Activated CD8-positive, alpha-beta memory T cell treated with anti-CD3 and anti-CD28 coated beads for 4 hours (primary cell): ENCODE measurements at places on chromosomes 1 and 21.

DNA sequence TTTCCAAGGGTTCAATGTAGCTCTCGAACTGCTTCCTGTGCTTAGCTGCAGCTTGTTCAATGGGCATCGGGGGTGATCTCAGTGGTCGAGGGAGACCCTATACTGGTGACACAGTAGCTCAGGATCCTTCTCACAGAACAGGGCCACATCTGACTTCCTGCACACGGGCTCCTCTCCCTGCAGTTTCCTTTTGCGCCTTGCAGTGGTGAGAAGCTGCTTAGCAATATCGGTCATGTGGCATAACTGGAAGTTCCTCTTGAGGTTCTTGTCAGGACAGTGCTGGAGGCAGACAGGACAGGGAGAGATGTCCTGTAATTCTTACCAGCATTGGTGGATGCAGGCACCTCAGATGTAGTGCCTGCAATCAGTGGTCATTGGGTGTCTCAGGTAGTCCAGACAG is 140.5 kb upstream of the MAP1LC3C start:
- DNase-seq: no peak

GRCh38 chr1:192584866-192585265 is 9.3 kb downstream of the RGS1 start:
- no peak for DNase-seq

GRCh38 chr21:43926196-43926595 is 61.2 kb downstream of the AGPAT3 start:
- no peak for DNase-seq

DNA sequence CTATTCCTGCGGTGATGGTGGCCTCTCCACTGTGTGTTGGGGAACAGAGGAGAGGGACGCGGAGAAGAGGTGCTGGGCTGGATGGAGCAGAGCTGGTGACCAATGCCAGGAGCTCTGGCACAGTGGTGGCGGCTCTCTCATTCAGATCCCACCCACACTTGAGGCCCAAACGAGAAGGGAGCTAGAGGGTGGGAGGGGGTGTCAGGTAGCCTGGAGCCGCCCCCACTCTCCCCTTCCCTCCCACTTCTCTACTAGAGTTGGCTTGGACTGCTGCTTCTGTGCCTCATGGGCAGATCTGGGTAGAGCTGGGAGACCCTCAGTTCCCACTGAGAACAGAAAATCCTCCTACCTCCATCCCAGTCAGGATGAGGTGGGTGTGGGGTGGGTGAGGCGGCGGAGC is 3.5 kb downstream of the TTC39A start:
- no peak for DNase-seq

DNA sequence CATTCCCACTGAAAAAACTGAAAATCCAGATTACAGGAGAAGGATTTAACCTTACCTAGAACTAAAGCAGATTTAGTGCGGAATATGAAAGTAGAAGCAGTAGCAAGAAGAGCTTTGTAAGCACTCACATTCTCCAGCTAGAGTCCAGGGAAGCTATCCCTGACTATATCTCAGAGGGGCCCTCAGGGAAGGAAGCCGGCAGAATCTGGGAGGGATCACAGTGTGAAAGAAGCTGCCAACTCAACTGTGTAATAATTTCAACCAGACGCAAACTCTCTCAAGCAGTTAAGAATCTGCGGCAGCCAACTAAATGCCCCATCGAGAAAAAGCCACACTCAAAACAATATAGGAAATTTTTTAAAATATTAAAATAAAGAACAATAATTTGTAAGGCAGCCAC is 163.8 kb downstream of the EIF4G3 start:
- no peak for DNase-seq

- DNase-seq: no peak
Observed at GRCh38 chr1:220786057-220786336, 716 bp upstream of the MTARC1 start.

DNA sequence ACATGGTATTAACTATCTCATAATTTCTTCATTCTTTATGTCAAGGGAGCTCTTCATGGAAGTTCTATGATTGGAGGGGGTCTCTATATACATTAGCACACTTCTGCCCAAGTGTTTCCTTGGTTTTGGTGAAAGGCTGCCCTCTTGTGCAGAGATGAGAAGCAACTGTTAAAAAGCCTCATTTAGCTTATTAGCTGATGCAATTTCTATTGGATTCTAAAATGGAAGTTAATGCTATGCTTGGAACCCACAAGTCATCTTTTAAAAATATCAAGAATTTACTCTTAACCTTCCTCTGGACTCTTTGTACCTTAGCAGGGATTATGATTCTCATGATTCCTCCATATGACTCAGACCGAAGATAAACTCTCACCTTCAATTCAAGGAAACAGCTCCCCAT is 328.9 kb downstream of the PTBP2 start:
- no peak for DNase-seq

GRCh38 chr1:165207853-165208515 is 148.5 kb downstream of the LMX1A start:
- DNase-seq: no peak

GRCh38 chr21:33978585-33978984 is 63.0 kb upstream of the ATP5PO start:
- no peak for DNase-seq

GRCh38 chr1:247529771-247530355 is 6.4 kb downstream of the OR2C3 start:
- no peak for DNase-seq

DNA sequence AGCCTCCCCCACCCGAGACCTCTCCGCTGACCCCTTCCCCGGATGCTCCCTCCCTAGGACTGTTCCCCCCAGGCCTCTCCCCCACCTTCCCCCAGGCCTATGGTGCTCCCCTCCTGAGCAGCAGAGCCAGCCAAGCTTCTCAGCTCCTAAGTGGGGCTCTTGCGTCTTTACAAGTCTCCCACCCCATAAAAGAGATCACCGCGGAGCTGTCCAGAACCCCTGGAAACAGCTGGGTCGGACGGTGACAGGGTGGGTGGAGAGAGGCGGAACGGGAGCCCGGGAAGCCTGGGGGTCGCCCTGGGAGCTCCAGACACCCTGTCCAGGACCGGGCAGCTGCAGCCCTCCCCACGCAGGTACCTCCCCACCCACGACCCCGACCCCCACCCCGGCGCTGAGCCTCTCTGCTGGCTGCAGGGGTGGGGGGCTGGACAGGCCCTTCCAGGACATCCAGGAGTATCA is 61.2 kb downstream of the WNT9A start:
- DNase-seq: no peak

- DNase-seq: no peak
Observed at GRCh38 chr1:15764269-15764764, 5.7 kb downstream of the FBLIM1 start.

DNA sequence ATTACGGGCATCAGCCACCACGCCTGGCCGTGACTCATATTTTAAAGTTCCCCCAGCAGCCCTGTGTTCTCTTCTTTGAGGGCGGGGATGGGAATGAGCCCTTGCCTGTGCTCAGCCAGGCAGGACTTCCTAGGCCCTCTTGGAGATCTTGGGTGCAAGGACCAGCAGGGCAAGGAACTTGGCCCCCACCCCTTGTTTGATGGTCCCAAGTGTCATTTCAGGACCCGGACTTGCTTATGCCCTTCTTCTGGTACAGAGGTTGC is 9.3 kb downstream of the RASSF5 start:
- DNase-seq: no peak
